ENCODE measurements at places on chromosomes 3 and 15.

DNA sequence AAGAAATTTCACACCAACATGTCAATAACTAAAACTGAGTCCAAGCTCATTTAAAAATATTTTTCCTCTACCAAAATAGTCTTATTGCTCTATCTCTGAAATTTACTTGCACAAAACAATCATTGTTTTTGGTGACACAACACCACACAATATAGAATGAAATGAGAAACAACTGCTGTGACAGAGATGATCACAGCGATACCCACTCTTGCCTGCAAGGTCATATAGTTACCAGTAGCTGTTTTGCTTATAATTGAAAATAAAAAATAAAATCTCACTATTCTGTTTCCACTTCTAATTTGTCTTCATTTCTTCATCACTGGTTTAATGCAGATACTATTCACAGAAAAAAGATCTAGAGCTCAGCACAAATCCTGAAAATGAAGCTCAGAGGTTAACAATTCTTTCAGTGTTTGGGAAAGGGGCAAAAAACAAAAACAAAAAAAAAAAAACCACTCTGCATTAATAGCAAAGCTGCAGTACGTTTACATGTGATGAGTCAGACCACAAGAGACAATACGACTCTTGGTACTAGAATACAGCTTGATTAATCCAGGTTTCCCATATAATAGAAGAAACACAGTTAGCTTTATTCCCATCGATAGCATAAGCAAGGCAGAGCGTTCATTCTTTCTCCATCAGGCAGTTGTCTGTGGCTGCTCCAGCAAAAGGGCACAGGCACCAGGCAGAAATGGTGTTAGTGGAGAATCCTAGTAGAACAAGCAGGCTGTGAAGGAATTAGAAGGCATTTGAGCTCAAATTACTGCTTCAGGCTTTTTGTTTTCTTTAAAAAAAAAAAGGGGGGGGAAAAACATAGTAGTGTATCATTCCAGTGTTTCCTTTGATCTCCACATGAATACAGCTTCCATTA, 773 bp downstream of the ANKRD28 start:
- DNase-seq = peak; percentile 74

- no peak for DNase-seq
These were observed 822.4 kb upstream of the CADM2 start for GRCh38 chr3:84136425-84136824.

- DNase-seq = peak; percentile 37
These were observed 95.4 kb downstream of the SRGAP3 start for GRCh38 chr3:9153904-9154619.

DNA sequence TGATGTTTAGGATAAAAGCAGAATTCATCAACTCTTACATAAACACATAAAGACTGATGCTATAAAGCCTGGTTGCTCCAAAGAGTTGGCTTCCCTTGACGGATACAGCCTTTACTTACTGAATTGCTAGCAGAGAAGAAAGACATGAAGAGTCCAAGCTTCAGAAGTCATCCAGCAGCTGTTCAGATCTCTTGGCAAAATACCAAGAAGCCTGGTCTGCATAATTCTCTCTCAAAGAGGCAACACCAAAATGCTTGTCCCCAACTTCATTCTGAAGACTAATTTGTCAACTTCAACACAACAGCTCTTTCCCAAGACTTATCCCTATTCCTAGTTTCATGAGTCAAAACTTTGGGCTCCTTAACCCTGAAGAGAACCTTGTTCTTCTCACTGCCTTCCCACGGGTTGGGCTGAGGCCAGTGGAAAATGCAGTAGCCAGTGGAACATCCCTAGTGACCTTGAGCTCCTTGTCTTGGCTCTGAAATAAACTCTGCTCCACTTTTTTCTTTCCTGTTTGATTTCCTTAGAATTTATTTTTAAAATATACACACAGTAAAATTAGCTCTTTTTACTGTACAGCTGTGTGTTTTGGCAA, 119.2 kb upstream of the THBS1 start:
- DNase-seq = peak; percentile 57

- DNase-seq = peak; percentile 99
These were observed 123.8 kb upstream of the PHLDB2 start for GRCh38 chr3:111735243-111735758.

GRCh38 chr15:66603301-66604179, 37.7 kb upstream of the LCTL start:
- DNase-seq = peak; percentile 67

- DNase-seq = no peak
These were observed 667 bp downstream of the UMPS start for GRCh38 chr3:124730941-124731297.

GRCh38 chr3:42814246-42814645, 5.0 kb downstream of the ACKR2 start:
- DNase-seq = no peak

- DNase-seq = peak; percentile 94
These were observed 256.5 kb downstream of the THRB start for GRCh38 chr3:24237971-24238706.

DNA sequence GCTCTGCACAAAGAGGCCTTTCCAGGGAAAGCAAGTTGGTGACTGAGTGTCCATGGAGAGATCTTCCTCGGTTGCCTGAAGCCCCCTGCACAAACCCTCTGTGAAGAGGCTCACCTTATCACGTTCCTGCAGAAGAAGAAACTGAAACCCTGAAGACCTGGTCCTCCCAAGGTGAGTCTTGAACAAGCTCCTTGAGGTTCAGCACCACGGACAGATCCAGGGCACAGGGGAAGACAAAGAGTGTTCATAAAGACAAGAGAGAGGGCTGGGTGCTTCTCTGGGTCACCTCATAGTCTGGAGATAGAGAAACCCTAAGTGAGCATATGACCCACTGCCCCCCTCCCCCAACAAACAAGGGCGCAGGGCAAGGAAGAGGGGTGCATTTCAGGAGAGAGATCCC, 21.7 kb upstream of the TBC1D21 start:
- peak; percentile 68 for DNase-seq

- peak; percentile 81 for DNase-seq
These were observed 8.1 kb downstream of the FAM131A start for GRCh38 chr3:184345317-184346144.

- DNase-seq = peak; percentile 95
These were observed 9.3 kb downstream of the GALNT15 start for GRCh38 chr3:16183601-16184270.

DNA sequence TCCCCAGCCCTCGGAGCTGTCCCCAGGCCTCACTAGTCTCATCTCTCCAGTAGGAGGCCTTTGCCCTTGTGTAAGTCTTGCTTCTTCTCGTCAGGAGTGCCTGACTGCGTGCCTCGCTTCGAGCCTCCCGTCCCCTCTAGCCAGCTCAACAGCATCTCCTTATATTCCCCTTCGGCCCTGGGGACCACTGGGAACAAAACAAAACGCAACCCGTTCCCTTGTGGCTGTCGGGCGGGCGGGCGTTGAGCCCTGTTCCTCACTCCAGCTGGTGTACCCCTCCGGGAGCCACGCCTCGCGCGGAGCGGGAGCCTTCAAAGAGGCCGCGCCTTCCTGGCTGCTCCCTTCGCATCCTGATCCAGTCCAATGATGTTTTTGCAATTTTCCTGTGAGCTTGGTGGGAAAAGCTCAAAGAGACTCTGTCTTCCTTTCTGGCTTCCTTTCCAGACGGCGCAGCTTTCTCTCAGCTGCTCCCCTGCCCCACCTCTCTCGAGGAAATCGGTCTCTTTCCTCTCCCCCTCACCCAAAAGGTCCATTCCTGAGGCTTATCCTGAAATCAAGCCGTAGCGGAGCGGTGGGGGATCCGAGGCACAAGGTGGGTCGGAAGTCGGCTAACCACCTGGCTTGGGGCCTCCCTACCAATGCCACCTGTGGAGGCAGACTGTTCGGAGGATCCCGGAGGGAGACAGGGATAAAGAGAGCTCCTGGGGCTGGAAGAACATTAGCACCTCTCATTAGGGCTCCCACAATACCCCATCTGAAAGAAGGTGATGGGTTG, 33.4 kb upstream of the SRP14 start:
- DNase-seq = no peak

- peak; percentile 94 for DNase-seq
These were observed 91.3 kb downstream of the LARS2 start for GRCh38 chr3:45479621-45480035.

- DNase-seq = peak; percentile 94
These were observed 42.0 kb upstream of the ATP10A start for GRCh38 chr15:25905140-25905539.

- no peak for DNase-seq
These were observed 224.5 kb downstream of the ZNF385D start for GRCh38 chr3:21526461-21526860.

- no peak for DNase-seq
These were observed 217.1 kb downstream of the GBE1 start for GRCh38 chr3:81544385-81544784.

GRCh38 chr15:70283511-70283910, 185.8 kb upstream of the TLE3 start:
- DNase-seq = no peak

DNA sequence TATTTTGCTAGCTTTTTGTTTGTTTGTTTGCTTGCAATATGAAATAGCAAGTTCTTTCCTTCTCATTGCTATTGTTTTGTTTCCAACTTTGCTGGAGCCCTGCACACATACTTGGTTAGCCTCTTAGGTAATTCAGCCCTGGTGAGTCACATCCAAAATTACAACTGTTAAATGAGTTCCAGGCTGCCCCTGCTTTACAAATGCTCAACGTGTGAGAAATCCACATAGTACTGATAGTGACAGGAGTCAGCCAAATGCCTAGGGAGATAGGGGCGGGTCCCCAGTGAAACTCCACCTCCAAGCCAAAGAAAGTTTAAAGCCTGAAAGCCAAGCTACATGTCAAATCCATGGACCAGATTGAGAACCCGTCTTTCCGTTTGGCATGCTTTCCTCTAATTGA, 81.3 kb upstream of the RNF7 start:
- DNase-seq = peak; percentile 94

- DNase-seq = no peak
These were observed 354.5 kb downstream of the OCA2 start for GRCh38 chr15:27744641-27745040.

- DNase-seq = no peak
These were observed 6.4 kb downstream of the MED12L start for GRCh38 chr3:151091685-151092345.

DNA sequence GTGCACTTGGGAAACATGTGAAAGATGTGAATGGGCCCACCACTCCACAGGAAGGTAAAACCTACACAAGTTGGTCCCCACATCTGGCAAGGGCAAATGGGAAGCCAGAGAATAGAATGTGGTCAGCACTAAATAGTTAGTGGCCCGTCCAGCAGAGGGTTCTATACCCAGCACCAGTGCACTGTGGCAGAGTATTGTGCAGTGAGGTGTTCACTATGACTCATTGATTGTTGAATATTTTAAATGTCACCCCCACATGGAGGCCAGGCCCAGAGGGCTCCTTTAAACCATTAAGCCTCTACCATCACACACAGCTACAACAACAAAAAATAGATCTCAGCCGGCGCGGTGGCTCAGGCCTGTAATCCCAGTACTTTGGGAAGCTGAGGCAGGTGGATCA, 11.7 kb downstream of the FRMD5 start:
- no peak for DNase-seq

DNA sequence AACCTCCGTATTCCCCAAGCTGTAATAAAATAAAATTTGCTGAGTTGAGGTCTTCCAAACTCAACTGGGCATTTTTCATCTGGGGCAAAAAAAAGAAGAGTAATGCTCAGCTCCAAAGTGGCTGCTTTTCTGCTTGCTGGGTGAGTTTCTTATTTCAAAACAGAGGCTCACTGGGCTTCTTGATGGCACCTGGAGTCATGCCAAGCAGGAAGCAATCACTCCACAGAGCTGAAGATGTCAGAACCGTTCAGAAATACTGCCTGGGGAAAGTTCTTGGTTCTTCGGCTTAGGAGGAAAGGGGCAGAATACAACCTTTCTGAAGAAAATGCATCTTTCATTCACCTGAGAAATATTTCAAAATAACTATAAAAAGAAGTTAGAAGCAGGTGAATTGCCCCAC, 4.1 kb downstream of the CCR9 start:
- DNase-seq = peak; percentile 8

DNA sequence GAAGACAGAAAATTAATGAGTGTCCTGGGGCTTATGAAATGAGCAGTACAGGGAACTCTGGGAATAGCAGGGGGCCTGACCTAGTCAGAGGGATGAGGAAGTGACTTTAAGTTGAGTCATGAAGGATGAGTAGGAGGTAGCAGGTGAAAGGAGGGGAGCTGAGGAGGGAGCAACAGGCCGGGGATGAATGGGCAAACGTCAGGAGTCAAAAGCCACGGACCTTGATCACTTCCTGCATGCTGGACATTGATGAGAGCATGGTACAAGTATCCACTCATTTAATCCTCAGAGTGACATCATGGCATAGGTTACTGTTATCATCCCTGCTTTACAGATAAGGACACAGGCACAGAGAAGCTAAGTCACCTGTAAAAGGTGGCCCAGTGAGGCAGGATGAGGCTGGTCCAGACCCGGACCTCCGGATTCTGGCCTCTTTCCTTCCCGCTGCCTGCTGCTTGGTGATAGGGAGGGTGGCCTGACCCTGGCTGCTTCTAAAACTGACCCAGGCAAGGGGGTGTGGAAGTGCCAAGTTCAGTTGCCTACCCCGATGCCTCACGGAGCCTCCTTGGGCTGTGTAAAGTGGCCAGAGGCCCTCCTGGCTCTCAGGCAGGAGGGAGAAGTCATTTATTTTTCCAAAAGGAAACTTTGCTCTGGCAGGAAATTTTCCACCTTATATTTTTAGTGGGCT, 7.6 kb downstream of the CORO2B start:
- DNase-seq = peak; percentile 83

DNA sequence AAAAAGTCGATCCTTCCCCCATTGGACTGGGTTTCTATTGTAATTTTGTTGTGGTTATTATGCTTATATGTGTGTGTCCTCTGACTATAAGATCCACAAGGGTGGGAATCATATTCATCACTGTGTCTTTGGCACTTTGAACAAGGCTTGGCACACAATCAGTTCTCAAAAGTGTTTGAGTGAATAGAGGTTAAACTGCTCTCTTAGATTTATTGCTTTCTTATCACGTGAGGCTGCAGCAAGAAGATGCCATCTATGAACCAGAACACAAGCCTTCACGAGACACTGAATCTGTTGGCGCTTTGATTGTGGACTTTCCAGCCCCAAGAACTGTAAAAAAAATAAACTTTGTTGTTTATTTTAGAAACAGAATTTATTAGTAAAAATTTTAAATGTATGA, 295.0 kb upstream of the MDFIC2 start:
- no peak for DNase-seq

- no peak for DNase-seq
These were observed 145.8 kb downstream of the TPRA1 start for GRCh38 chr3:127444761-127445160.

DNA sequence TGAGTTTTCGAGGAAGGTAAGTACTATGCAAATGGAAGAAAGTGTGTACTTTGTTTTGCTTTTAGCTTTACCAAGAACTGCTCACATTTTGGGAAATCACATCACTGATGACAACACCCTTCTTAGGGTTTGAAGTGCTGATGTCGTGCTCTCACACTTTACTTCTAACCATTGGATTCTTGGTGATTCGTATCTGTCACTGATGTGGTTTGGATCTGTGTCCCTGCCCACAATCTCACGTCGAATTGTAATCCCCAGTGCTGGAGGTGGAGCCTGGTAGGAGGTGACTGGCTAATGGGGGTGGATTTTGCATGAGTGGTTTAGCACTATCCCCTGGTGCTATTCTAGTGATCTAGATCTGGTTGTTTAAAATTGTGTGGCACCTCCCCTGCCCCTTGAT, 75.4 kb upstream of the RGMA start:
- no peak for DNase-seq

Data from EH (cell line).